Amygdala (tissue), 56 donors: ENCODE measurements at places on chromosomes 5 and 9.

DNA sequence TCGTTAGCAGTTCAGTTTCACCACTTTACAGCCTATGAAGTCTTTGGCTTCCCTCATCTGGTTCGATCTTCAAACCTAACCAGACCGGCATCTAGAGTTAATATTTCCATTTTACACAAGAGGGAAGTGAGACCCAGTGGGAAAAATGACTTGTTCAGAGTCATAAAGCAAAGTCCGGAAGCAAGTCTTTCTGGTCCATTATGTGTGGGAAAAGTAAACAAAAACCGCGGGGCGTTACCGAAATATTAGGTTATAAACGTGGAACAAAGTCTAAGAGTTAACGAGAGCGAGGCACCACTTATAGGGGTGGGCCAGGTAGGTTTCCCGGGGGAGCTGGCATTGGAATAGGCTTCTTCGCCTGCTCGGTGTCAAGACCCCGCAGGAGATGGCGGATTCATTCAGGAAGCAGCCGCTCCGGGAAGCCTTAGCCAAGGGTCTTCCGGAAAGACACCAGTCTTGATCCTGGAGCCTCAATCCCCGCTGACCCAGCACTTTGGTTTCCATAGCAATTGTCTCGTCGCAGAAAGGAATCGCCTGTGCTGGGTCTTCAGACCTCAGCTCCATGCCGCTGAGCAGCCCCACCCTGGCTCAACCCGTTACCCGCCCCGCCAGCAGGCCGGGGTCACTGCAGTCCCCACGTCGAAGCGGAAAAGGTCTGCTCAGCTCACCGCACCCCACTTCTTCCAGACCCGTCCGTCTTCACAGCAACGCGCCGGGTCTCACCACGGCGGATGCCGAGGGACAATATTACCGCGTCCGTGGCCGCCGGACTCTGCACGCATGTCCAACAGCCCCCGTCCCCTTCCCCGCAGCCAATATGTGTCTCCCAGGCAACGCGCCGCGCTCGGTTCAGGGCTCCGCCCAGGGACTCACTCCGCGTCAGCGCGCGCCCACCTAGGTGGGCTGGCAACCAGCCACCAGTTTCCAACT is at the start of gene C5orf52:
Gene C5orf52, plus strand, starts transcription at position 872 of the 930 bp plus-strand sequence. CDS start 82 bp downstream, outside the sequence.
- DNase-seq = peak; percentile 31

DNA sequence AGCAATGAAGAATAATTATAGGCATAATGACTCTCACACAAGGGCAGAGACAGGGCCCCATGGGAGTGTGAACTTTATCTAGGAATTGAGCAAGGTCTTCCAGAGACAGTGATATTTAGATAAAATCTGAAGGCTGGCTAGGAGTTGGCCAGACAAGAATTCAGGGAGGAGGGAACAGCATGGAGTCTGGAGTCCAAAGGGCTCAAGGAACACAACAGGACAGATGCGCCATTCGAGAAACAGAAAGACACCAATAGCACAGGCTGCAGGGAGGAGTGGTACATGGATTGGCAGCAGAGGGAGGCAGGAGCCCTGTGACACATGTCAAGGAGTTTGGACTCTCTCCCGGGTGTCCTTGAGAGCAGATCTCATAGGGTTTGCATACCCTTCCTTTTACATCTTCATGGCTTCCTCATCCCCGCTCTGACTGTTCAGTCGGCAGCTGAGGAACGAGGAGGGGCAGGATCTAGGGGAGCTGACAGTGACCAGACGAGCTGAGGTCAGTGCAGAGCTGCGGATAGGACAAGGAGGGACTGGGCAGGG is 64.0 kb upstream of the XPA start:
- DNase-seq = no peak

DNA sequence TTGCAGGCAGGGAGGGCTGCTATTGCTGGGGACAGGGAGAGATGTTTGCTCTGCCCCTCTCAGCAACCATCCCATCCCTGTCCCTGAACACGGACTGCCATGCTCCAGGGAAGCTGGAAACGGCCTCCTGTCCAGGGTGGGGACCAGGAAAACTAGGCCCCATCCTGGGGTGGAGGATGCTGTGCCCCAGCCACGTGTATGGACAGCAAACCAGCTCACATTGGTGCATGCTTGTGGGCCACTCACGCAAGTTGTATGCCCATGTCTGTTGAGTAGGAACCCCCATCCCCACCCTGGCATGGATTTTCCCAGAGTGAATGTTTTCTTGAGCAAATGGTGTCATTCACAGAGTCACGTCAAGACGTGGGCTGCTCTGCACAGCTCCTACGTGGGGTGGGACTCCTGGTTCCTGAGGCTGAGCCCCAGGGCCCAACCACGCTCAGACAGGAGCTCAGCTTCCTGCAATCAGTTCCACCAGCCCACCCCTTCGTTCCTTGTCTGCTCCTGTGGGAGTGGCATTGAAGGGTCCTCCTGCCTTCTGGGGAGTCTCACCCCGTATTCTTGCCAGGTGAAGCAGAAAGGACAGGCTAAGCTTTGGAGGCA is 4.6 kb downstream of the UNC5A start:
- DNase-seq = no peak

- no peak for DNase-seq
Measured at GRCh38 chr9:86667307-86667706, 280.0 kb downstream of the GAS1 start.

DNA sequence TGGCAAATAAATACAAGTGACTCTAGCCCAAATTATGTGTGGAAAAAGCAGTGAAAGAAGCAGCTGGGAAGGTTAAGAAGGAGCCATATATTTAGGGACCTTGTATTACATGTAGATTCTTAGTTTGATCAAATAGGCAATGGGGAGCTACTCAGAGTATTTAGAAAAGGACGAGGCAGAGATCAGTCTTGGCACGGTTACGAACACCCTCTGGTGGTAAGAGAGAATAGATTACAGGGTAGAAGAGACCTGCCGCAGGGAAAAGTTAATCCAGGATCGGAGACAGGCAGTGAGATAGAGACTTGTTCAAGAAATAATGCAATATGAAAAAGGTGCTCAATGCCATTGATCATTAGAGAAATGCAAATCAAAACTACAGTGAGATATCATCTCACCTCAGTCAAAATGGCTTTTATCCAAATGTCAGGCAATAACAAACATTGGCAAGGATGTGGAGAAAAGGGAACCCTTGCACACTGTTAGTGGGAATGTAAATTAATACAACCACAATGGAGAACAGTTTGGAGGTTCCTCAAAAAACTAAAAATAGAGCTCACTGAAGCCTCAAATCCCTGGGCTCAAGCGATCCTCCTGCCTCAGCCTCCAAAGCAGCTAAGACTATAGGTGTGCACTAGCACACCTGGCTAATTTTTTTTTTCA is 12.0 kb downstream of the INIP start:
- DNase-seq = no peak

- no peak for DNase-seq
Measured at GRCh38 chr9:134518004-134518606, 123.5 kb upstream of the COL5A1 start.

DNA sequence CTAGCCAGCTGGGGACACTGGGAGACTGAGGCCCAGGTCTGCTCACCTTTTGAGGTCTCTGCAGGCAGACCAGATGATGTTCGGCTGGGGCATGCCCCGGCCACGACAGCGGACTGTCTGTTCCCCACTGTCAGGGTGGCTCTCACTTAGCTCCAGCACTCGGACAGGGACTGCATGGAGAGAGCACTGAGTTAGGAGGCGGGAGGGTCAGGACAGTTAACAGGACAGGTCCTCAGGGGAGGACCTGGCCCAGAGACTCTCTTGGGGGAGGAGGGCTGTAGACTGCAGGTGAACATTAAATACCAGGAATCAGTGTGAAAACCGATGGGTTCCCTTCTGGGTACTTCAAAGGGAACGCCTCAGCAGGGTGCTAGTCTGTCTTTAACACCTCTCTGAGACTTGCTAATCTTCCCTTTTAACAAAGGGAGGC is 25.1 kb downstream of the PDGFRB start:
- no peak for DNase-seq

DNA sequence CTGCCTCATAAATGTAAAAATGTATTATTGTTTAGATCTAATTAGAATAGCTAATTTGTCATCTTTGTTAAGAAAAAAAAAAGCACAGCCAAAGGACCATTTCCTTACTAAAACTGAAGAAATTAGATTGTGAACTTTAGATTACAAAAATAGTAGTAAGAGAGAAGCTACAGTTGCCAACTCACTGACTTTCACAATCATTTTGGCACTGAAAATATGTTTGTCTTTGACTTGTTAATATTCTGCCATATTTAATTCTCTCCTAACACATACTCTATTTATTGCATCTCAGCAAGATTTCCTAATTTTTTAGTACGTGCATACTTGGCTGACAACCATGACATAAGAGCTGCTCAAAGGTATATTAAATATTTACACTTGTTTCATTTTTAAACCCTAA is 297.1 kb downstream of the TUSC1 start:
- DNase-seq = no peak

GRCh38 chr5:95285409-95285755 is 488 bp upstream of the MCTP1 start:
- no peak for DNase-seq

DNA sequence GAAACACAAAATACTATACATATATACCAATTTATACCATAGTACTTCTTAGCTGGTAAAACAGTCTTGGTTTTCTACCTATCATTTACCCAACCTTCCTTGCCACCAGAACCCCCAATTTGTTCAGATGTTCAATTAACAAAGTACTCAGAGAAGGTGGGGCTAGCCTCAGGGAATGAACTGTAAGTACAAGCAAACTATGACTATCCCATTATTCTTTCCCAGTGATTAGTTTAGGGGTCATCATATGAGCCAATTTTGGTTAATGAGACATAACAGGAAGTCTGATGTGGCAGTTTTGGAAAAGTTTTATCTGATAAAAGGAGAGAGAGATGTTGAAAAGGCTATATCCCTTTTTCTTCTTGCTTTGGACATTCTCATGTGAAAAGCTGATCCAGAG is 125.8 kb downstream of the DTWD2 start:
- DNase-seq = no peak

DNA sequence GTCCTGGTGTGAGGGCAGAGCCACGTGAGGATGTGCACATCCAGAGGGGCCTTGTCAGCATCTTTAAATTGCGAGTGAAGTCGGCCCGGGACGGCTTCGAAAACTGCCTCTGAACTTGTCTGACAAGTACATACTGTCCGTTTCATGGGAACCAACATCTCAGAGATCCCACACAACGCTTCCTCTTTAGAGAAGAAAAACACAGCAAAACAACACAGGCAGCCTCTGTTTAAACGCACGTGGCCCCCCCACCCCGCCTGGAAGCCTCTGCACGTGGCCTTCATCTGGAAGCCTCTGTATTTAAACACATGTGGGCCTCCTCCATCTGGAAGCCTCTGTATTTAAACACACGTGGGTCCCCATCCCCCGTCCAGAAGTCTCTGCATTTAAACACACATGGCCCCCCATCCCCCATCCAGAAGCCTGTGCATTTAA is 29.2 kb downstream of the CEP72 start:
- no peak for DNase-seq

DNA sequence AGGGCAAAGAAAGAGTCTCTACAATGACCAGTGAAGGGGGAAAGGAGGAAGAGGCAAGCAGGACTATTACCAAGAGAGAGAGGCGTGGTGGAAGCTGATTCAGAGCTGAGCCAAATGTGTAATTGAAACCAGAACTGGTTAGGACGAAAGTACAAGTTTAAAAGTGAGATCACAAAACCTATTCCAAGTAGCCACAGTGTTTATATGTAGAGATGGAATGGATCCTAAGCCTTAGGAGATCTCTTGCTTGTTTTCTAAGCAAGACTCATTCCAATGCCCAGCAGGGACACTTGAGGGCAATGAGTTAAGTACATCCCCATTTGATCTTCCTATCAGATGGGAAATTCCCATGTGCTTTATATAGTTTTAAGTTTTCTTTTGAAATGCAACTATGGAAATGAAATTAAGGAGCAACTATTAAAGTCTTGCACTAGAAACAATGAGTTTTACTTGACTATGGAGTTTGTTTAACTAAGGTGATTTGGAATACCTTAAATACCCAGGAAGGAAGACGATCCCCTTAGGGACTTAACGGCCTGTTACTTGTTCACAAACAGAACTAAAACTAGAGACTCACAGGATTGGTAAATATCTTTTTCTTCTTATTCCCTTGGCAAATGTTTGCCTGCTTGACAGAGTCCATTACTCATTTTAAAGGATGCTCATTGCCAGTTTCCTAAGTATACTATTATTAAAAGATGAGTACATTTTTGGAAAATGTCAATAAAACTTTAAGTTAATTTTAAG is 51.1 kb upstream of the SNX2 start:
- no peak for DNase-seq

DNA sequence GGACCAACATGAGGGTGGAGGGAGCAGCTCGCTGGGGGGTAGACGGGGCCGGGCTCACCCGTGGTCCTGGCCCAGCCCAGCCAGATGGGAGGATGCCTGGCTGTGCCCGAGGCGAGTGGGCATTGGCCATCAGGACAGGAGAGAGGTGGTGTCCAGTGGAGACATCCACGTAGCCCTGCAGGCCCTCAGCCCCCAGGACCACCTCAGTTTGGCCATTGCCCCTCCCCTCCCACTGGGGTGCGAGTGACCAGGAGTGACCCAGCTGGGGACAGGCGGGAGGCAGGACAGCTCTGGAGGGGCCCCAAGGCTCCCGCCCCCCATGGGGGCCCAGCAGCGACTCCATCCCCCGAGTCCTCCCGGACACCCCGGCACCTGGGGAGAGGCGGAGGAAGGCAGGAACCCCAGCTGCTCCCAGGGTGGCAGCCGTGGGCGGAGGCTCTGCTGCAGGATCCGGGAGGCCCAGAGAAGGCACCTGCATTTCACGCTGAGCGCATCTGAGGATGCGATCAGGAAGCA is 8.3 kb downstream of the NOXA1 start:
- DNase-seq = no peak

- no peak for DNase-seq
Measured at GRCh38 chr5:137015540-137016116, 483.5 kb downstream of the SPOCK1 start.

GRCh38 chr5:10844016-10844415 is 83.0 kb upstream of the DAP start:
- DNase-seq = no peak

DNA sequence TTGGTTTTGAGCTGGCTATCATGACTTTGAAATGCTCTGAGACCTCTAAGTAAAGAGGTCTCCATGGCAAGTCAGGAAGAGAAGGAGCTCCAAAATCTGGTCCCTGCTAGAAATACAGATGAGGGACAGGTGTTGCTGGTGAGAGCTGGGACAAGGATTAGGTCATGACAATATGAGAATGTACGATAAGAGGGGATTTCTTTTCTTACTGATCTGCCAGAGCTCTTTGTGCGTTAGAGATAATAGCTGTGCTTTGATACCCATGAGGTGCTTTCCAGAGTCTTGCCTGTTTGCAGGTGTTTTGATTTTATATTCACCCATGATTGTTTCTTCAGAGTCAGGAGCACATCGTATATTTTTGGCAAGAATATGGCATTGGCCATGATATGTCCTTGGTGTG is 56.5 kb downstream of the ANKRD33B start:
- DNase-seq = no peak

GRCh38 chr5:33319841-33320240 is 120.9 kb upstream of the TARS1 start:
- no peak for DNase-seq

- no peak for DNase-seq
Measured at GRCh38 chr5:107541400-107541799, 129.3 kb downstream of the EFNA5 start.
